ENCODE measurements at places on chromosomes 12 and 14.

DNA sequence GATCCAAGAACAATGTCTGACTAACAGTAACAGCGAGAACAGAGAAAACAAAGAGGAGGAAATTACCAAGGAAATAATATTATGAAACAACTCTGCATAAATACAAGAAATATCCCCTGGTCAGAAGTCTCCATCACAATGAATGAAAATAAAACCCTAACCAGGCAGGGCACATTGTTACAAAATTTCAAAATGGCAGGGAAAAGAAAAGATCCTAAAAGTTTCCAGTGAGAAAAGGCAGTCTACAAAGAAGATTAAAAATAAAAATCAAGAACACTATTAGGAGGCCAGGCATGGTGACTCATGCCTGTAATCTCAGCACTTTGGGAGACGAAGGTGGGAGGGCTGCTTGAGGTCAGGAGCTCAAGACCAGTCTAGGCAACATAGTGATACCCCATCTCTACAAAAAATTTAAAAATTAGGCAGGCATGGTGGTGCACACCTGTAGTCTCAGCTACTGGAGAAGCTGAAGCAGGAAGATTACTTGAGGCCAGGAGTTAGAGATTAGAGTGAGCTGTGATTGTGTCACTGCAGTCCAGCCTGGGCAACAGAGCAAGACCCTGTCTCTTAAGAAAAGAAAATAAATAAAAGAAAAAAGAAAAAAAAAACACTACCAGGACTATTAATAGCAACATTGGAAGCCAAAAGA lies 47.8 kb downstream of the FERMT2 start:
- no peak for DNase-seq

GRCh38 chr12:52310622-52311284 lies 10.4 kb downstream of the KRT83 start:
- DNase-seq, result no peak

DNA sequence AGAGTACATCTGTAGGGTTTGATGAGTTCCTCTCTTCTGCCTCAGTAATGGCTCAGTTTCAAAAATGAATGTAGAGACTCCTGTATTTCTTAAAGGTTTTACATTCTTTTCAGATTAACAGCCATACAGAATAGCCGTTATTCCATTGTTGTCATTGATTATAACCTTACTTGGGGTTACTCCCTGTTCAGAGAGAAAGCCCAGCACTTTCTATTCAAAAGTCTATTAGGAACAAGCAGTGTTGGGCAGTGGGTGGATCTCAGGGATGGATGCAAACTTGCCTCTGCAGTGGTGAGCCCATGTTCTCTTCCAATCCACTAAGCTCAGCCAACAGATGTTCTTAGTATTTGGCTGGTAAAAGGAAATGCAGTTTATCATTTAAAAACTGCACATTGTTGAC lies 342.6 kb upstream of the E2F7 start:
- no peak for DNase-seq

DNA sequence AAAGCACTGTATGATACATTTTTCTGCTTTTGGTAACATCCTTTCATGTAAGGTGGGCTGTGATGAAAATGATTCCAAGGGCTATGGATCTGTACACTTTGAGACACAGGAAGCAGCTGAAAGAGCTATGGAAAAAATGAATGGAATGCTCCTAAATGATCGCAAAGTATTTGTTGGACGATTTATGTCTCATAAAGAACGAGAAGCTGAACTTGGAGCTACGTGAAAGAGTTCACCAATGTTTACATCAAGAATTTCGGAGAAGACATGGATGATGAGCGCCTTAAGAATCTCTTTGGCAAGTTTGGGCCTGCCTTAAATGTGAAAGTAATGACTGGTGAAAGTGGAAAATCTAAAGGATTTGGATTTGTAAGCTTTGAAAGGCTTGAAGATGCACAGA lies 22.1 kb upstream of the SRGAP1 start:
- DNase-seq, result no peak

Measured in A673 (cell line).